Renal pelvis (tissue), 12 donors: ENCODE measurements at places on chromosomes 16 and 17. TPM values are rescaled to one million over a fixed set of nuclear protein-coding genes. Genes with fewer than 3 reads are reported as not detected.

Gene IRF8
- polyA plus RNA-seq = 4.3 TPM

DNA sequence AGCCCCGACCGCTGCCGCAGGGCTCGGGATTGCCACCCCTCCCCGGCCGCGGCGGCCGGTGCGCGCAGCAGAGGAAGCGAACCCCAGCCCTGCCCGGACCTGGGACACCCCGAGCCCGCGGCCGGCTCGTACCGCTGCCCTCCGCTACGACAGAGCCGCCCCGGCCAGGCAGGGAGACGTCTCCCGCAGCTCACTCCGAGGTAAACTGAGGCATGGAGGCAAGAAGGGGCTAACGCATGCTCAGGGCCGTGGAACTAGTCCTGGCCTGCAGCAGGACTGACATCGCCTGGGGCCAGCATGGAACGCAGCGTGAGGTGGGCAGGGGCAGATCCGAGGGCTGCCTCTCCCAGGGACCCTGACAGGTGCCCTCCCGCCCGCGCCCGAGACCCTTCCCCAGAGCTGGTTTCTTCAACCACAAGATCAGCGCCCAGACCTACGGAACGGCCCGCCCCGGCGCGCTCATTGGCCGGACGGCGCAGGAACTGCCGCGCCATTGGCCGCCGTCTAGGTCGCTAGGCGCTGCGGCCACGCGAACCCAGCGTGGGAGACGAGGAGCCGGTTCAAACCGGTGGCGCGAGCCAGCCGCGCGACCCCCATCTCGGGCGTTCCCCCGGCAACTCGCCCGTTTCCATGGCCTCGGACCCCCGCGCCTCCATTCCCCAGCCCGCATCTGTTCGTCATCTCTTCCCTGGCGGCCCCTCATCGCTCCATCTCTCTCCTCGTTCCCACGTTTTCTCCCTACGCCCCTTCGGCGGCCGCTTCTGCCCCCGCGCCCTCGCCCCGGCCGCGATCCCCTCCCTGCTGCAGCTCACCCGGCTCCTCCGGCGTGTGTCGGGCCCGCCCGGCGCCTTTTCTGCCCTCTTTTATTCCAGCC is at the start of gene SLC43A2:
Gene SLC43A2 (minus strand): TSS at position 853 of the 874 bp plus-strand sequence. CDS start 960 bp downstream, outside the sequence.
- peak; percentile 89 for DNase-seq

- DNase-seq = no peak
These were observed 289.8 kb downstream of the HS3ST3B1 start for GRCh38 chr17:14590459-14591250.

DNA sequence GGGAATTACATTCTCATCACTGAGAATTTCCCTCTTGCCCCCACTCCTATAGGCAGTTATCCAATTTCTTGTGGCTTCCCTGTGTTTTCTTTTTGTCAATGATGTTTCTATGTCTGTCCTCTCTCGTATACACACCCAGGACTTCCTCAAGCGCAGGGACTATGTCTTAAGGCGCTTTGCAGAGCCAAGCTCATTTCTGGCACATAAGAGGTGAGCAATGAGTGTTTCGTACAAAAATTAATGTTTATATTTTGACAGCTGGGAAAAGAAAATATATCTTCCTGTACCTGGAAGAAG is 947 bp downstream of the DDX42 start:
- no peak for DNase-seq

GRCh38 chr16:56939801-56940200 is 7.9 kb downstream of the HERPUD1 start:
- no peak for DNase-seq

DNA sequence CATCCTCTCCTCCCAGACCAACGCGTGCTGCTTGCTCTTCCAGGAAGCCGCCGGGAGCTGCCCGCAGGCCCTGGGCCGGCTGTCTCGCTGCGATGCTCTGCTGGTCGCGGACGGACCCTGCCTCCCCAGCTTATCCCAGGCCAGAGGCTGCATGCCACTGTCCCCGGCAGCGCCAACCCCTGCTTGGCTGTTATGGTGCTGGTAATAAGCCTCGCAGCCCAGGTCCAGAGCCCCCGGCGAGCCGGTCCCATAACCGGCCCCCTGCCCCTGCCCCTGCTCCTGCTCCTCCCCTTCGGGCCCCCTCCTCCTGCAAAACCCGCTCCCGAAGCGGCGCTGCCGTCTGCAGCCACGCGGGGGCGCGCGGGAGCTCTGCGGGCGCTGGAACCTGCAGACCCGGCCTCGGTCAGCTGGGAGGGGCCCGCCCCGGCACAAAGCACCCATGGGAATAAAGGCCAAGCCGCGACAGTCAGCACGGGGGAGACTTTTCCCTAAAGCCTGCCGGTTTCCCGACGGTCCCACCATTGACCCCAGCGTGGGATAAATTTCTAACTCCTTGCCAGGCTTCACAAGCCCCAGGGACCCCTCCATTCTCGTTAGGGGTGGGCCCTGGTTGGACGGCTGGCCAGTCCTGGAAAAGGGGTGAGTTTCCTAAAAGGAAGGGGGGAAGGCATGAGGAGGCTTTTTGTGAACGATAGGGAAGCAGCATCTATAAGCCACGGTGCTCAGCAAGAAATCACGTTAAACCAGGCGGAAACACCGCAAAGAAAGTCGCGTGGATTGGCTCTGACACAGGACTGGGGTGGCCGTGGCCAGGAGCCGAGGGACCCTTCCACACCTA is 11.2 kb downstream of the ENPP7 start:
- DNase-seq = peak; percentile 77

Gene SMIM5
- polyA plus RNA-seq = 8.1 TPM

- no peak for DNase-seq
These were observed 12.5 kb downstream of the ABCC3 start for GRCh38 chr17:50647187-50647586.

DNA sequence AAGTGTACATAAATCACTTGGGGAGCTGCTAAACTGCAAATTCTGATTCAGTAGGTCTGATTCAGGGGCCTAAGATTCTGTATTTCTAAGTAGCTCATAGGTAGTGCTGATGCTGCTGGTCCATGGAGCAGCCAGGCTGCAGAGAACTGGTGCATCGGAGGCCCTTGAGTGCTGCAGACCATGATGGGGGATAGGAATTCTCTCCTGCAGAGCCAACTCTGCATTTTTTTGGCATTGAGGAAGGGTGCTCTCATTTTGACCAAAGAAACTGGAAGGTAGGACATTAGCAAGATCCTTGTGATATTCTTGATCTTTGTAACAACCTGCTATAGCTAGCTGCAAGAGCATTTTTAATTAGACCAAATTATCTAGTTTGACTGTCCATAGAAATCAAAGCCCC is 4.7 kb downstream of the HOXB2 start:
- no peak for DNase-seq
